ENCODE measurements at places on chromosomes 12 and 14. TPM values are rescaled to one million over a fixed set of nuclear protein-coding genes. Genes with fewer than 3 reads are reported as not detected.

Gene CLEC4E
- total RNA-seq = not detected

Gene TGM1
- total RNA-seq = 6.5 TPM

Gene SIX6
- not detected for total RNA-seq

Gene TSPAN19
- total RNA-seq = not detected

Gene KRT73
- 8.6 TPM for total RNA-seq

Gene NINJ2
- 7.4 TPM for total RNA-seq

Gene PLA2G1B
- not detected for total RNA-seq

Gene OR6C2
- total RNA-seq = not detected

Gene PDE3A
- not detected for total RNA-seq

Gene RASSF8
- total RNA-seq = 0.92 TPM

Gene TAC3
- total RNA-seq = 0.25 TPM

Gene OTOGL
- not detected for total RNA-seq

Gene AQP6
- not detected for total RNA-seq

Gene GALNT9
- total RNA-seq = not detected

Gene DAO
- not detected for total RNA-seq

Gene MYH6
- 0.07 TPM for total RNA-seq

Gene SPX
- total RNA-seq = 0.12 TPM

Gene MTHFD1
- total RNA-seq = 165 TPM

Gene TMTC1
- not detected for total RNA-seq

Gene CLEC1A
- total RNA-seq = not detected

Gene WDR89
- total RNA-seq = 20.7 TPM

Gene PIANP
- total RNA-seq = not detected

Gene LRCOL1
- not detected for total RNA-seq

Gene NPFF
- total RNA-seq = not detected

Gene BMAL2
- 17.3 TPM for total RNA-seq

Gene TAS2R14
- total RNA-seq = 2.1 TPM

Gene DEPDC4
- total RNA-seq = 1.4 TPM

Gene MYF6
- not detected for total RNA-seq

Gene MGP
- 0.20 TPM for total RNA-seq

Gene TSHR
- total RNA-seq = 0.82 TPM

Gene CPNE6
- not detected for total RNA-seq

Data from activated CD4-positive, alpha-beta T cell treated with anti-CD3 and anti-CD28 coated beads, Interleukin-2, amount 10 ng/mL, durations not matched to agents 7 days and 5 days (primary cell).